HT1080 (cell line): ENCODE measurements at places on chromosomes 11 and 22.

DNA sequence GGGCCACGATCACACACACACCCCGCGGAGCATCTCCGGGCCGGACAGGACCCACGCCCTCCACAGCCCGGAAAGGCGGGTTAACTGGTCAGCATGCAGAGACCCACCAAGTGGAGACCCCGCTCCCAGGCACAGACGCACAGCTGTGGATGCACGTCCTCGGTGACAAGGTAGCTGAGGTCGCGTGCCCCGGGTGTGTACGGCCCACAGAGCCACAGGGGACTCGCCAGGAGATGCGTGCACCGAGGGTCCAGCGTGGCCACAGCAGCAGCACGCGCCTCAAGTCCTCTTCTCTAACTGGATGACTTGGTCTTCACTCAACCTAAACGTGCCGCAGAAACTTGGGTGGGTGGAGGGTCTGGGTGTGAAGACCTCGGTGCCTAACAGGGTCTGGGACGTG, 5.5 kb downstream of the H19 start:
- no peak for DNase-seq

- DNase-seq = peak; percentile 84
These were observed 5.5 kb downstream of the PLET1 start for GRCh38 chr11:112255067-112255720.

GRCh38 chr11:1196516-1197391, 26.1 kb upstream of the MUC5B start:
- DNase-seq = no peak

GRCh38 chr22:20013382-20013871, 3.2 kb downstream of the ARVCF start:
- peak; percentile 57 for DNase-seq

DNA sequence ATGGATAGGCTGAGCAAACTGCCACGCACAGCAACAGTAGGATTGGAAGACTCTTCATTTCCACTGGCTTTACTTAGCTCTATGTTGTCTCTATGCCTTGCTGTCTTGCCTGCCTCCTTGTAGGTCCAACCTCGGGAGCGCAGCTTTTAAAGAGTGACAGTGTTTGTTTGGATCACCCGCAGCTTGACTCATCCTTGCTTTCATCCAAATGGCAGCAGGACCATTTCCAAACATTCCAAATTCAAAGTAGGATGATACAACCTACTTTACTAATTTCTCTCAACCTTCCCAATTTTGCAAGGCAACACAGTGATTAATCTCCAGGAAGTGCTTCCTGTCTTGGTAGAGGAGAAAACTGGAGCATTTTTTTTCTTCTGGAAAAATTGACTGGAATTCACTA, at the start of gene MMP3:
Gene MMP3 (minus strand): TSS at position 121 of the 400 bp plus-strand sequence. CDS start 63 bp downstream, at position 58.
- peak; percentile 88 for DNase-seq

DNA sequence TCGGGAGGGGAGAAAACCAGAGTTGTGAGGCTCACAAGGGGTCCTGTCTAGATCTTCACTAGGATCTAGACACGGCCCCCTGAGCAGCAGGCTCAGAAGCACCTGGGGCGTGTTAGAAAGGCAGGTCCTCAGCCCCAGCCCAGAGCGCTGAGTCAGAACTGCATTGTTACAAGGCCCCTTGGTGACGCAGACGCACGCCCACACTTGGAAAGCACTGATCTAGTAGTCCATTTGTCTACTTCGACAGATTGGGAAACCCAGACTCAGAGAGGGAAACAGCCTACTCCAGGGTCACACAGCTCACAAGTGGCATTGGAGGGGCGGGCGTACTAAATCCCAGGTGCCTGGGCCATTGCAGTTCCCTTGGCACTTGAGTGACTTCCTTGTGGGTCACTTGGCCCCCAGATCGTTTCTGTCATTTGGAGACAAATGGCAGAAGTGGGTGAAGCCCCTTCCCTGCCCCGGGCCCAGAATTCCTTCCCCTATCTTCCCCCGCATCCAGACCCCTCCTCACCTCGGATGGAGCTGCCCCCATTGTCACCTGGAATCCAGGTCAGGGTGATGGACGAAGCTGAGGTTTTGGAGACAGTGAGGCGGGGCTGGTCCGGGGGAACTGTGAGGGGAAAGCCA, 110.8 kb downstream of the CEP164 start:
- peak; percentile 42 for DNase-seq

DNA sequence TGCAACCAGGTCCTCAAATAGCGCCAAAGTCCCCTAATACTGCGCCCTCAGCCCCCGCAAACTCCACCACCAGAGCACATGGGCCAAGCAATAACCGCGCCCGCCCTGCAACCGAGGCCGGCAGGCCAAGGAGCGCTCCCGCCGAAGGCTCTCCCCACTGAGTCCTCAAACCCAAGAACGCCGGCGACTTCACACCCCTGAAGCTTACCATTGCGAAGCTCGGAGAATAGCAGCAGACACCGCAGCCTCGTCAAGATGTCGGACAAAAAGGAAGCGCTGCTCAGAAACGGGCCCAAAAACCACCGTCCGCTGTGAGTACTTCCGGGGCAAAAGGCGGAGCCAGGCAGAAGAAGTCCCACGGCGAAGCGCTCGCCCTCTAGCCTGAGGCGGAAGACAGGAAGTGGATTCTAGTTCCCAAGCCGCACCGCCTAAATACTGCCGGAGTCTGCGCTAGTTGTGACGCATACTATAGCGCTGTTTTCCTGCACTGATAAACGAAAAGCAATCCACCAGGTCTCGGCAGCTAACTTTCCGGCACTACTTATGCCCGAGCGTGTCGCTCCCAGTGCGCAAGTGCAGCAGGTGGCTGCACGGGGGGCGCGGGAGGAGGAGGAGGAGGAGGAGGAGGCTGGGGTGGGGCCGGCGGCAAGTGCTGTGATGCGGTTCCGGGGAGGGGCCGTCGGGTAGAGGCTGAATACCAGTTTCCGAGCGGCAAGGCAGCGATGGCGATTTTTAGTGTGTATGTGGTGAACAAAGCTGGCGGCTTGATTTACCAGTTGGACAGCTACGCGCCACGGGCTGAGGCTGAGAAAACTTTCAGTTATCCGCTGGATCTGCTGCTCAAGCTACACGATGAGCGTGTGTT, at the start of the genes RPS25 and TRAPPC4:
Gene RPS25 (minus strand): TSS at position 270 of the 865 bp plus-strand sequence. CDS start 59 bp downstream, at position 211.
Gene TRAPPC4 (plus strand): TSS at position 693 of the 865 bp plus-strand sequence. CDS start 30 bp downstream, at position 723.
- DNase-seq = peak; percentile 95
